ENCODE measurements at places on chromosomes 5 and 9.
A peak's percentile ranks its signal among the peaks of the same experiment; 100 is the strongest.

DNA sequence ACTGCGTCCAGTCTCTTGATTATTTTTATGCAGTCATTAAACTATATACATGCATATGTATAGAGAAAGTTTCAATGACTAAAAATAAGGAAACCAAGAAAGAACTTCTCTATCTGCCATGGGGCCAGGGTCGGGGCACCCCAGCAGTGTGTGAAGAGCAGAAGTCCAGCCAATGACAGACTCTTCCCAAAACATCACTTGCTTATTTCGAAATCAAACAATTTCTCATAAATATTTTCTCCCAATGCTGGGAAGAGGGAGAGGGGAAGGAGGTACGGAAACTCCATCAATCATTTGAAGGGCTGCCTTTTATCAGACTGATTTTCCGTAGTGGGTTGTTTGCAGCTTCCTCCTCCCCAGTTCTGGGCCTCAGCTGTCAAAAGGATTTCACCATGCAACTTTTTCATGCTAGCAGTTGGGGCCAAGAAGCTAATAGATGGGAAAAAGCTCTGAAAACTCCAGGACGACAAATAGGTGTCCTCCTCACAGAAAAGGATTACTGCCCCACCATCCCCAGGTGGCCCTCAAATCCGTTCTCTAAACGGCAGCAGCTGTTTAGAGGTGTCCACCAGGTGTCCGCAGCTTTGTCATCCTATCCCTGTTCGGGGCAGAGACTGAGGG is 617 bp upstream of the FPGS start:
- no peak for DNase-seq

DNA sequence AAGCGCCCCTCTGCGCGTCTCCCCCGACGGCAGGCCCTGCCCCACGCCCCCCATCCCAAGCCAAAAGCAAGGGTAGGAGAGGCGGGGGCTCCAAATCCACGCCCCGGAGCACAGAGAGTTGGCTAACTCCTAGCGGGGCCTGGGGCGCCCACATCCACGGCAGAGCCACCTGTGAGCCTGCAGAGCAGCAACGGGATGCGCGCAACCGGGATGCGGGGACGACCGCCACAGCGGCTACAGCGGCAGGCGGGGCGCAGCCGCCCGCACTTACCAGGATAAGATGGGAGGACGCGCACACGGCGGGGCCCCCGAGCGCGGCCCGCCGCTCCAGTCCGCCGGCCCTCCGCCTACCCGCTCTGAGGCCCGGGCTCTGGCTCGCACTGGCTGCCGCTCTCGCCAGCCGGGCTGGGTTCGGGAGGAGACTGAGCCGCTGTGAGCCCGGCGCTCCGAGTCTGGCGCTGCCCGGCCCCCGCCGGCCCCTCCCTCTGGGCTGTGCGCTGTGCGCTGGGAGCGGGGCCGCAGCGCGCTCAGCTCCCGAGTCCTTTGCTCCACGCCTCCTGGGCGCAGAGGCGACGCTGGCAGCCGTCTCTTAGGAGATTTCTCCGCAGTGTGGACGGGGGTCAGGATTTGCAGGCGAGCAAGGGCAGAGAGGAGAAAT is at the start of gene SLC24A2:
TSS of gene SLC24A2 (minus strand) at position 424 of the 658 bp plus-strand sequence.
- DNase-seq: peak; percentile 71

- DNase-seq: no peak
These were observed 34.9 kb upstream of the EPB41L4B start for GRCh38 chr9:109355564-109356297.

- DNase-seq: no peak
These were observed 69.8 kb downstream of the SLCO4C1 start for GRCh38 chr5:102226321-102226720.

Data from NCI-H1417 (cell line).